ENCODE measurements at places on chromosomes 4 and X. TPM values are rescaled to one million over a fixed set of nuclear protein-coding genes. Genes with fewer than 3 reads are reported as not detected.

Gene TMEM154
- total RNA-seq = 0.55 TPM

DNA sequence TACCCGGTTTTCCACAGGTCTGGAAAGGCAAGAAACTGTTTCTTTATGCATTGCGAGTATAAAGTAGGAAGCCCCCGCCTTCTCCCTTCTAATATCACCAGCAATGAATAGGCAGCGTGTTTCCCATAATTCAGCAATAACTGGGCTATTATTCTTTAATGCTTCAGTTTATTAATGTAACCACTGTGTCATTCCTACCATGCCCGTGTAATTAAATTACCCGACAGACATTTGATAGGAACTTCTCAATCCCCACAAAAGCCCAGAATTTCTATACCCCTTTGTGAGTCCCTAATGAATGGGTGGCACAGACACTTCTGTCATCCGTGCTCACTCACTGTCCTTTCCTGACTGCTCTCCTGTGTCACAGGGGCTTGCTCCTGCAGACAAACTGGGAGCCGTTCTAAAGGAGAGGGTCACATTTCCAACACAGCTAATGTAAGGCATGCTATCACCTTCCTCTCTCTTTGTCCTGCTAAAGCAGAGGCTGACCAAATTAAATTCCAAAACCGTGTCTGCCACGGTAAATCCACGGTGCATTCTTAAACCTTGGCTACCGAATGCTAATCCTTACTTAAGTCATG, 108.5 kb upstream of the MID1 start:
- DNase-seq = no peak

DNA sequence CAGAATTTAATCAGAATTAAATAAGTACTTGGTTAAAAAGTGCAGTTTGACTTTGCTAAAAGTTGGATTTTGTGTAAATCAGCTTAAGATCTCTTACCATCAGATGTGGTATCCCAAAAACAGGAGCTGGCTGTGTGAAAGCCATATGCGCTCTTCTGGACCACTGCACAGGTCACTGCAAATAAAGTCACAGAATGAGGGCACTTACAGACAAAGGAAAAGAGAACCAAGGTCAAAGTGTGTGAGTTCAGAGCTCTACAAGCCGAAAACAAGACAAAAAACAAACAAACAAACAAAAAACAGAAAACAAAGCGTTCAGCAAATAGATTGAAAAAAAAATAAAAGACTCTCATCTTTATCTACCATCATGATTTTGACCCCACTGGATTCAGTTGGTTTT, 6.4 kb downstream of the DYNLT3 start:
- DNase-seq = no peak

GRCh38 chrX:139156356-139156755, 374.2 kb upstream of the F9 start:
- no peak for DNase-seq

GRCh38 chr4:2741626-2742025, 14.5 kb downstream of the TNIP2 start:
- no peak for DNase-seq

All from sigmoid colon (tissue), 7 donors.